ENCODE measurements at places on chromosomes 1 and 21. TPM values are rescaled to one million over a fixed set of nuclear protein-coding genes. Genes with fewer than 3 reads are reported as not detected.

The ANKRD13C gene
- 19.4 TPM for total RNA-seq

The GCSAML gene
- not detected for total RNA-seq

The LRRC71 gene
- not detected for total RNA-seq

The ARHGEF16 gene
- total RNA-seq = 1.1 TPM

The SH2D1B gene
- not detected for total RNA-seq

The AQP10 gene
- total RNA-seq = not detected

The ATPAF1 gene
- total RNA-seq = 33.2 TPM

The ZNF648 gene
- total RNA-seq = not detected

The EPHA2 gene
- 38.5 TPM for total RNA-seq

The TTC39A gene
- total RNA-seq = 1.4 TPM

The GNAT2 gene
- total RNA-seq = not detected

The RNU1-3 gene
- 1,620 TPM for total RNA-seq

The NBPF4 gene
- not detected for total RNA-seq

The PSMB2 gene
- total RNA-seq = 58.9 TPM

The MGST3 gene
- total RNA-seq = 154 TPM

The LCA5L gene
- 0.92 TPM for total RNA-seq

The RNU1-1 gene
- 1,438 TPM for total RNA-seq

The PRKCZ gene
- total RNA-seq = 5.1 TPM

The CELA3A gene
- not detected for total RNA-seq

The F13B gene
- not detected for total RNA-seq

The ANKRD45 gene
- not detected for total RNA-seq

The LPAR3 gene
- not detected for total RNA-seq

The CAMSAP2 gene
- 51.7 TPM for total RNA-seq

The ZFYVE9 gene
- 20.9 TPM for total RNA-seq

The FAM163A gene
- not detected for total RNA-seq

The TPTE gene
- total RNA-seq = not detected

The SELE gene
- total RNA-seq = not detected

The PTGS2 gene
- total RNA-seq = 1.5 TPM
